ENCODE measurements at places on chromosomes 6 and 20.
A peak's percentile ranks its signal among the peaks of the same experiment; 100 is the strongest.

- no peak for DNase-seq
These were observed 22.9 kb upstream of the TMEM170B start for GRCh38 chr6:11514672-11515071.

DNA sequence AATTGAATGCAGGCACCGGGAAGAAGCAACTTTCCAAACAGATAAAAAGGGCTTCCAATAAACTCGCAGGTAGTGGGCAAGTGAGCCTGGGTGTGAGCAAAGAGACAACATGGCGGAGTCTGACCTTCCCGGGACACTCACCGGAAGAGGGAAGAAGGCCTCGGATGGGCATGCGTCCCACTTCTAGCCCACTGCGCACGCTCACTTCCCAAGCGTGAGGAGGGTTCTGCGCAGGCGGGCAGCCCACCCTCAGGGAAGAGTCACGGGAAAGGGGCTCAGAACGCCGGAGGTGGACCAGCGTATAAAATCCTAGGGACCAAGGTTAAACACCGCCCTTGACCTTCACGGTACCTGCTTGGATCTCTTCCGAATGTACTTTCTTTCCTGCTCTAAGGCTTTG lies 95.5 kb upstream of the AFDN start:
- DNase-seq = no peak

- peak; percentile 37 for DNase-seq
These were observed 115.7 kb upstream of the RALGAPA2 start for GRCh38 chr20:20827992-20828597.

DNA sequence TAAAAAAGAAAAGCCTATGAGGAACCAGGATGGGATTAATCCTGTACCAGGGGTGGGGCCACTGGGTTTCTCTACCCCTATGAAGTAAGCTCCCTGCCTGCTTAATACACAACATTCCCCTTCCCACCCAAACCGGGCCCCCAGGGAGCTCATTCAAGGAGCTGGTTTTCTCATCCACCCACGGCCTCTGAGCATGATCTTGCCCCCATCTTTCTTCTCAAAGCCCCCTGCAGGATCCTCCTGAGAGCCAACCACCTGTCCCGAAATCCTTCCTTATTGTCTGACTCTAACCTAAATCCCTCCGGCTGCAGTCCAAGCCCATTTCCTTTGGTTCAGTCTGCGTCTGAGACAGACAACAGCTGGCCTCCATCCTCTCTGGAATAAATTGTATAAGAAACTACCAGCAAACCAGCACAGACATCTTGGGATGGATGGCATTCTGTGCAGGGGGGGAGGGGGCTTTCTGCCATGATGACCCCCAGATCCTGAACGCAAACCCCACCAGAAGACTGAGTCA lies 21.0 kb downstream of the KCNK5 start:
- DNase-seq = peak; percentile 88

GRCh38 chr6:168370310-168370991 lies 50.9 kb upstream of the DACT2 start:
- DNase-seq = no peak

DNA sequence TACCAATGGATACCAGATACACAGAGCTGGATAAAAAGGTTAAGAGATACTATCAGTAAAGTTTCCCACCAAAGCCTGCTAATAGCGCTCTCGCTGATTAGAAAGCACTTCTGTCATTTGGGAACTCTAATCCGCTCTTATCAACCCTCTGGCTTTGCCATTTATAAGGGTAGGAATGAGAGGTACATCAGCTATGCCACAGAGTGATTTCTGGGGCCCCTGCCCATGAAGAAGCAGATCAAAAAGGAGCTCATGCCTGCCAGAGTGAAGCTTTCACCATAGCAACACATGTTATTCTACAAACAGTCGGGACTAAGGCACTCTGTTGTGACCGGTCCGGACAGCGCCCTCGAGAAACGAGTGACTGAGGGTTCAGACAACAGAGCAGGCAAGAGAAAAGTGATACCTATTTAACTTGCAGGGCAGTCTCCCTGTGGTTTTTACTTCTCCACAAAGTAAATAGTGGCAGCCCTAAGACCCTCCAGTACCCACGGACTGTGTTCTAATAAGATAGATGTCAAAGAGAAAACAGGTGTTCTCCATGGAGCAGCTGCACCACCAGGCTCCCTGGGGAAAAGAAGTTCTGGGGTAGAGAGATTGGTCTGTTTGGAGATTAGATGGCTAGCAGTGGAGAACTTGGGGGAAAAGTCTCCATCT lies 5.6 kb downstream of the TRAM2 start:
- peak; percentile 11 for DNase-seq

DNA sequence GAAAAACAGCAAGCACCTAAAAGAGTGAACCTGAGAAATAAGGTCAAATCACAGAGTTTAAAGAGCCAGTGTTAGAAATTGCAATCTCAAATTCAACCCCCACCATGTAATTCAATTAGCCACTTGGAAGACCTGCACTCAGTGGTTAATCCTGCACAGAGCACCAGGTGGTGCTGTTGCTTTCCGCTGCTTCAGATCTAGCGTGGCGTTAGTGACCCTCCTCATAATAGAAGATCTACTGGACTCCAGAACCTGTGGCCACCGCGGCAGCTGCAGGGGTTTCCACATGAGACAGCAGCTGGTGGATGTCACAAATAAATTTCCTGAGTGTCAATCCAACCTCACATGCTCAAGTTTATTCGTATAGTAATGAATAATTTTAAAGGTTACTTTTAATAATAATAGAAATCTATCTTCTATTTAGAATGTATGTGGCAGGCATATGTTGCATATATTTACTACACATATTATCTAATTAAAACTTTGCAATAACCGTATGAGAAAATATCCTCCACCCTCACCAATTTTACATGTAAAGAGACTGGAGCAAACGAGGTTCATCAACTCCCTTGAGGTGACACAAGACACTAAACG lies 84.4 kb downstream of the SYNE1 start:
- DNase-seq = peak; percentile 13

GRCh38 chr6:5028921-5029320 lies 25.1 kb upstream of the RPP40 start:
- DNase-seq = no peak

DNA sequence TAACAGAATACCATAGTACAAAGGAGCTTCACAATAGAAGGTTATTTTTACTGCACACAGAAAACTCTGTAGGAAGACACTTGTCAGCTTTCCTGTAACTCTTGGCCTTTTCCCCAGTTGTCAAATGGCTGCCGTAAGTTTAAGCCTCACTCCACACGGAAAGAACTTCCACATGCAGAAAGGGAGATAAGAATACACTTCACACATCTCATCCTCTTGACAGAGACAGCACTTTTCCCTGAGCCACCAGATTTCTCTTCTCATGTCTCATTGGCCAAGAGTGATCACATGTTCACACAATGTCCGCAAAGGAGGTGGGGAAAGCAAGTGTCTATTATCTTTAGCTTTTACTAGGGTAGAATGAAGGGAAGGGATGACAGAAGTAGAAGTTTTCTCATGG lies 540.7 kb downstream of the HAO1 start:
- no peak for DNase-seq

GRCh38 chr20:51648571-51648947 lies 106.0 kb upstream of the NFATC2 start:
- DNase-seq = no peak

DNA sequence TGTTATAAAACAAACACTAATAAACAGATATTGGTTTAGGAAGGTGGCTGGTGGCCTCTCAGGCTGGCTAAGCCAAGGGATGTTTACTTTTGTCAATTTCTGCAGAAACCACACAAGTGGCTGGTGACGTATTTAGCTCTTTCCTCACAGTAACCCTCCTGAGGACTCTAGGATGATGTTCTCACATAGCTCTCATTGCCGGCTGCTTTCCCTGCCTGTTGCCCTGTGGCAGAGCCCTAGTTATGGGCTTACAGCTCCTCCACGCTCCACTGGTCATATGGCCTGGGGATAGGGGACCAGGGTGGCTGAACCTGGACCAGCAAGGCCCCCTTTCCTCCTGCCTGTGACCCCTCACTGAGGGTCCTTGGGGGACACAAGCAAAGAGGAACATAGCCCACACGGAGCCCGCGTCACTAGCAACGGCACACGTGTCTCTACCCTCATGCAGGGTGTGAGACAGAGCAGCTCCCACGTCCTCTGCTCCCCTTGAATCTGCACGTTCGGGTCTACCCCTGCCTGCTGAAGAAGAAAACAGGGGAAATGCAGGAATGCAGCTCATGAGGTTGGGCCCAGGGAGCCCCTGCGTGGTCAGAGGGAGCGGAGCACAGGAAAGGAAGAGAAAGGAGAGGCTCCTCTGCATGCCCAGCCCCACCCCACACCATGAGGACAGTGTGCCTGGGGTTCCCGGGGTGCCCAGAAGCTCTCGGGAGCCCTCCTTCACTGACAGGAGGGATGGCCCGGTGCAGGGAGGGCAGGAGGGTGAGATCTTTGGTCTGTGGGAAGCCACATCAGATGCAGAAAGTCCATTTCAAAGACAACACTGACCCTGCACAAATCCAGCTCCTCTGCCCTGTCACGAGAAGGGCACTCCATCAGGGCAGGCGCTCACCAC lies 13.9 kb downstream of the RAMACL start:
- no peak for DNase-seq
